ENCODE measurements at places on chromosomes 16 and 17.
A peak's percentile ranks its signal among the peaks of the same experiment; 100 is the strongest.

GRCh38 chr16:49466529-49466831 is 92.9 kb downstream of the C16orf78 start:
- DNase-seq: no peak

GRCh38 chr16:29961479-29962343 is at the start of gene TMEM219:
Gene TMEM219 (plus strand): TSS chr16:29962079. CDS start chr16:29963144, 1,065 bp downstream.
- DNase-seq: peak; percentile 91

- no peak for DNase-seq
These were observed 51.1 kb upstream of the VPS4A start for GRCh38 chr16:69260019-69260418.

DNA sequence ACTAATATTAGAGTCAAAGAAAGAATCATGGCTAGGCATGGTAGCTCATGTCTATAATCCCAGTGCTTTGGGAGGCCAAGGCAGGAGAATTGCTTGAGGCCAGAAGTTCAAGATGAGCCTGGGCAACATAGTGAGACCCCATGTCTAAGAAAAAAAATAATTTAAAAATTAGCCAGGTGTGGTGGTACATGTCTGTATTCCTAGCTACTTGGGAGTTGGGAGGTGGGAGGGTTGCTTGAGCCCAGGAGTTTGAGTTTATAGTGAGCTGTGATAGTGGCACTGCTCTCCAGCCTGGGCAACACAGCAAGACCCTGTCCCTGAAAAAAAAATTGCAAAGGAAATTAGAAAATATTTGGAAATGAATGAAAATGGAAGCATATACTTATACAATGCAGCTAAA is 210.3 kb upstream of the AXIN2 start:
- no peak for DNase-seq

DNA sequence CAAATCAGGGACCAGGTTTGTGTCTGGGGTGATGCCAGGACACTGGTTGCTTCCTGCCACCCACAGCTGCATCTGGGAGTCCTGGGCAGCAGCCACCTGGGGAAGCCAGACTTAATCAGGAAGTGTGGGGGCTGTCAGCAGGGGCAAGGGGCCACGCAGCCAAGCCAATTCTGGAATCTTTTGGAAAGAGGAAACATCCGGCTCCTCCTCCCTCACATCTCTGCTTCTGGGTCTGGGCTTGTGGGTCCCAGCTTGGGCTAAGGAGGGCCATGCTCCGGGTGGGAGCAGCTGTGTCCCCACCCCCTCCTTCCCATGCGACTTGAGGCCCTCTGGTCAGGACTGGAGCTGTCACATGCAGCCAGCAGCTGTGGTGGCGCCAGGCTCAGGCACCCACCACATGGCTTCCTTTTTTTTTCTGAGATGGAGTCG is 37.0 kb upstream of the CCDC182 start:
- DNase-seq: no peak

Measured in stimulated activated CD4-positive, alpha-beta T cell treated with anti-CD3 and anti-CD28 coated beads, Interleukin-1b, Interleukin-23, amount 100 ng/mL, for 1 hour (primary cell).